Trophoblast cell (in vitro differentiated cells and primary cell): ENCODE measurements at places on chromosomes 3 and 15.

GRCh38 chr3:51355891-51356578, 29.1 kb upstream of the MANF start:
- no peak for DNase-seq

DNA sequence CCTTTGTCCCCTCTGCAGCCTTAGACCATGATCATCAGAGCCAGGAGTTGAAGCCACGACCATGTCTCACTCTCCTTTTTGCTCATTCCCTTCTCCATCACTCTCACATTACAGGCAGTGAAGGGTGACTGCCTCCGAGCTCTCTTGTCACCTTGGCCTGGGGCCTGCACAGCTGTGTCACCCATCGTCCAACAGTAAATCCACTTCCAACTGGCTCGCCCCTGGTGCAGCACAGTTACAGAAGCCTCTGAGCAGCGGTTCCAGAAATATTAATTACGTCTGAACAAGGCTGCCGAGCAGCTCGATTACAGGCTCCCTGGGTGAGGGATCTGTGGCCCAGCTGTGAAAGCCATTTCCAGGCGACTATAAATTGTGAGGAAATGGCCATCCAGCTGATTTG, 528.2 kb downstream of the NR2F2 start:
- DNase-seq, result no peak

DNA sequence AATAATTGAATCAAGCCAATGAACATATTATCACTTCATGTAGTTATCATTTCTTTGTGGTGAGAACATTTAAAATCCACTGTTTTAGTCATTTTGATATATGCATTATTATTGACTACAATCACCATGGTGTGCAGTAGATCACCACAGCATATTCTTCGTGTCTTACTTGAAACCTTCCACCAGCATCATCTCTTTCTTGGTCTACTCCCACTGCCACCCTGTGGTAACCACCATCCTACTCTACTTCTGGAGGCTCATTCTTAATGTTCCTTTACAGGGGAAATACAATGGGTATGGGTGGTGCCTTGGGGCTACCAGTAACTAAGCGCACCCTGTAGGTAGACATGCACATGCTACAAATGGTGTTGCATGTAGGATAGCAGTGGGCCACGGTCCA, 25.4 kb downstream of the PXK start:
- DNase-seq, result no peak

- DNase-seq, result no peak
These were observed 312.3 kb upstream of the STT3B start for GRCh38 chr3:31220431-31220830.

DNA sequence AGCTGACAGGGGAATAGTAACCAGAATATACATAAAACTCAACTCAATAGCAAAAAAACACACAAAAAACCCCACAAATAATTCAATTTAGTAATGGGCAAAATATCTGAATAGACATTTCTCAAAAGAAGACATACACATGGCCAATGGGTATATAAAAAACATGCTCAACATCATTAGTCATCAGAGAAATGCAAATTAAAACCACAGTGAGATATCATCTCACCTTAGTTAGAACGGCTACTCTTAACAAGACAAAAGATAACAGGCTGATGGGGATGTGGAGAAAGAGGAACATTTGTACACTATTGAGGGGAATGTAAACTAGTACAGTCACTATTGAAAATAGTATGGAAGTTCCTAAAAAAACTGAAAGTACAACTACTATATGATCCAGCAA, 678.6 kb downstream of the MECOM start:
- no peak for DNase-seq

GRCh38 chr3:159604151-159604581, 384.5 kb upstream of the IL12A start:
- no peak for DNase-seq

DNA sequence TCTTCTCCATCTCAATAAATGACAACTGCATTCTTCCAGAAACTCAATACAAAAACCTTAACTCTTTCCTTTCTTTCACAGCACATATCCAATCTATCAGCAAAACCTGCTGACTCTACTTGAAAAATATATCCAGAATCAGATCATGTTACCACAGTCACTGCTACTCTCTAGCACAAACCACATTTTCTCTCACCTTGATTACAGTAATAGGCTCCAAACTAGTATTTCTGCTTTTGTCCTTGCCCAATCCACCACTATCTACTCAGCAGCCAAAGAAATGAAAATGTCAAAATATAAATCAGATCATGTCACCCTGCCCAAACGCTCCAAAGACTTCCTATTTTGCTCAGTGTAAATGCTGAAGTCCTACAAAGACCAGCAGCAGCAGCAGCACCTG, 15.2 kb downstream of the TMCC1 start:
- DNase-seq, result peak; percentile 49

GRCh38 chr3:30495172-30496065, 111.0 kb upstream of the TGFBR2 start:
- DNase-seq, result no peak

DNA sequence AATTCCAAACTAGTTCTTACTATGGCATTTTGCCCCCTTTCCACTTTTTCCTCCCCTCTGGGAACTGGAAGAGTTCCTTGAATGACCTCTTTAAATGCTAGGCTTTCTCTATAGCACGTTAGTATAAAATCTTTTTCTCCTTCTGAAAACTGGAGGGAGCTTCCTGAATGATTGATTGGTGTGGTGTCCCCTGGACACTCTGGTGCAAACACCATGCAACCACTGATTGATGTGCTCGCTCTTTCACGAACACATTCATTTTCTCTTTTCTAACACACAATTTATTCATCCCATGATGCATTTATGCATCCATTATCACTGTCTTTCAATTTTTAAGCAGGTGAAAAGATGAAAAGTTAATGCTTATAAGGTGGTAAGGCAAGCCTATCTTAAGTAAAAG, 159.1 kb upstream of the NANOGP8 start:
- no peak for DNase-seq

GRCh38 chr3:112685420-112685819, 44.5 kb upstream of the CCDC80 start:
- DNase-seq, result no peak

DNA sequence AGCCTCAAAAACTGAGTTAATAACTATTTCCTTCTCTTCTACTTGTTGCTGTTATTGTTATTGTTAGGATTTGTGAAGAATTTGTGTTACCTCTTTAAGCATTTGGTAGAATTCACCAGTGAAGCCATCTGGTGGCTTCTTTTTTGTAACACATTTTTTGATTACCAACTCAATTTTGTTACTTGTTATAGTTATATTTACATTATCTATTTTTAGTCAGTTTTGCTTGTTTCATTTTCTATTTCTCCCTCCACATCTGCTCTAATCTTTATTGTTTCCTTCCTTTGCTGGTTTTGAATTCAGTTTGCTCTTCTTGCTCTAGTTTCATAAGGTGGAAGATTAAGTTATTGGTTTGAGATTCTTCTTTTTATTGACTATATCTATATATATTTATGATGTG, 3.7 kb upstream of the SLC9C1 start:
- no peak for DNase-seq

DNA sequence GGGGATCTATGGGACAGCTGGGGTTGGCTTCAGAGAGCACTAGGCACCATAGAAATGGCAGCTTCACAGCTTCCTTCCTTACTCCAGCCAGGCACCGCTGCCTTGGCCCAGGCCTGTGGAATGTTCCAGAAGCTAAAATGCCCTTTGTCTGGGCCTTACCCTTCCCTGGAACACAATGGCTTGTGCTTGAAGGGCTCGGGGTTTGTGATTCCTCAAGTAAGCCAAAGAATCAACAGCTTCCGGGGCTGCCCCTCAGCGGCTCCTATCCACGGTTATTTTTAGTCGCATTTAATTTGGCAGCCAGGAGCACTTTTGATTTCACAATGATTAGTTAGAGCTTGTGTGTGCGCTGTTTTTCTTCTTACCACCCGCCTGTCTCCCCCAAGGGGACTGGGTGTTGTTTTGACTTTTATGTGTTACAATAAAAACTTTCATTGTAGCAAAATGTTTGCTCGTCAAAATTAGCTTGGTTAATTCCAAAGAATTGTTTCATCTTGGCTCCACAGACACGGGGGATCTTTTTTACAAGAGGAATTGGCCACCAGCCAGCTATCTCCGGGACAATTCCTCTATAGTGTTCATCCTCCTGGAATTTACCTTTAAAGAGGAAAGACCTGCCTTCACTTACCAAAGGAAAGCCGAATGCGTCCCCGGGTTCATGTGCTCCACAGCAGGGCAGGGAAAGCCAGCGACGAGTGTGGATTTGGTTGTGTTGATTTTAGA, 73.8 kb downstream of the TLE3 start:
- no peak for DNase-seq

GRCh38 chr3:160806094-160806493, 50.1 kb downstream of the PPM1L start:
- DNase-seq, result no peak

DNA sequence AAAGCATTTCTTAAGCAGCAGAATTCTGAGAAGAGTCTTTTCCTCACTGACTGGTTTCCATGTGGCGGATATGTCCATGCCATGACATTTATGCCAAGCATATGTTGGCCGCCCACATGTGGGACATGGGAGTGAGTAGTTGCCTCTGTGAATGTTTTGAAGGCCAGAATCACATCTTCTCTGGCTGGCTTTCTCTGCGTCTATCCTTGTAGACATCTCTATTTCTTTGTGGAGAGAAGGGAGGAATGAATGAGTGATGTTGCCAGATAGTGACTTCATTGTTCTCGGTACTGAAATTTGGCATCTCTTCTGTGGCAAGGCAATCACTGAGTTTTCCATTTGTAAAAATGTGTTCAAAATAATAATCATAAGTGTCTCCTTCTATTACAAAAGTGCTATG, 316.0 kb downstream of the CLSTN2 start:
- DNase-seq, result no peak

DNA sequence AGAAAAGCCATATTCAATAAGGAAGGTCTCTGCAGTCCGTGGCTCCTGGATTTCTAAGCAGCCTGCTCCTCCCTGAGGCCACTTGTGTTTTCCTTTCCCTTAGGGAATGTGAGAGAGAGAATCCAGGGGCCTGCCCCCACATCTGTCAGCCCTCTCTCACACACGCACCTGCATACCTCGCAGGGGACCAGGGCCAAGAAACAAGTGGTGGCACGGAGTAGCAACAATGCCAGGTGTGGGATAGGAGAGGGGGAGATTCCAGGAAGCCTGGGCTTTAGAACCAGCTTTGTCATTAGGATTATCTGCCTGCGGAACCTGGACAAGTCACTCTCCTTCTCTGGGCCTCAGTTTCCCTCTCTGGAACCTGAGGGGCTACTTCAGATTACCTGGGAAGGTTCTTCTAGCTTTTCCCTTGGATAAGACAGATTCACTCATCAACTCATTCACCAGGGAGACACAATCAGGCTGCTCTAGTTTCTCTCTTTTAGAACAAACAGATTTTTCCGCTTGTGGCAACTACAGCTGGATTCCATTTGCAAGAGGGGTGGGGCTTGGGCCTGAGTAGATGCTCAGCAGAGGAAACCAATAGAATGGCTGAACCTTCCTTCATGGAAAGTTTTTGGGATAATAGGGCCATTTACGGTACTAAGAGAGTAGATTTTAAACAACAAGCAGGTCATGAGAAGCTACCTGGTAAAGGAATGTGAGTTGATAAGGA, 19.5 kb downstream of the BCL6 start:
- DNase-seq, result no peak

GRCh38 chr3:87335931-87336330, 59.5 kb upstream of the POU1F1 start:
- no peak for DNase-seq
